Non-pigmented ciliary epithelial cell (primary cell): ENCODE measurements at places on chromosomes 12 and 14.

GRCh38 chr12:6779708-6780432 is 7.5 kb downstream of the LAG3 start:
- DNase-seq: no peak

GRCh38 chr12:18799561-18799960 is 61.6 kb downstream of the CAPZA3 start:
- DNase-seq: peak; percentile 3

GRCh38 chr14:97931273-97931672 is 1134.1 kb downstream of the VRK1 start:
- no peak for DNase-seq

DNA sequence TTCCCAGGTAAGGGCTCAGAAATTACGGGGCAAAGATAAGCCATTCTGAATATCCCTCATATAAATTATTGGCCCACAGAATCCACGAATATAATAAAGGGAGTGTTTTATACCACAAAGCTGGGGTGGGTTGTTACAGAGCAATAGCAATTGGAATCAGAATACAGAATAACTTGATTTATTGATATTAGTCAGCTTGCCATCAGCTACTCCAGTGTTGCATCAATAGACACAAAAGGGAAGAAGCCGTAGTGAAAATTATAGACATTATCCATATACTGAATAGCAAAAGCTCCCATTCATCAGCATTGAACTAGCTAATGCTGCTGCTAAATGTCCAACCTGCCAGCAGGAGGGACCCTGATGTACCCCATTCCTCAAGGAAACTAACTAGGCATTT is 18.3 kb downstream of the MDGA2 start:
- no peak for DNase-seq

- no peak for DNase-seq
Measured at GRCh38 chr14:51430079-51430478, 190.0 kb downstream of the TMX1 start.

GRCh38 chr12:86435053-86435452 is 178.9 kb upstream of the MGAT4C start:
- DNase-seq: no peak

- no peak for DNase-seq
Measured at GRCh38 chr14:104545942-104546501, 33.5 kb upstream of the C14orf180 start.

DNA sequence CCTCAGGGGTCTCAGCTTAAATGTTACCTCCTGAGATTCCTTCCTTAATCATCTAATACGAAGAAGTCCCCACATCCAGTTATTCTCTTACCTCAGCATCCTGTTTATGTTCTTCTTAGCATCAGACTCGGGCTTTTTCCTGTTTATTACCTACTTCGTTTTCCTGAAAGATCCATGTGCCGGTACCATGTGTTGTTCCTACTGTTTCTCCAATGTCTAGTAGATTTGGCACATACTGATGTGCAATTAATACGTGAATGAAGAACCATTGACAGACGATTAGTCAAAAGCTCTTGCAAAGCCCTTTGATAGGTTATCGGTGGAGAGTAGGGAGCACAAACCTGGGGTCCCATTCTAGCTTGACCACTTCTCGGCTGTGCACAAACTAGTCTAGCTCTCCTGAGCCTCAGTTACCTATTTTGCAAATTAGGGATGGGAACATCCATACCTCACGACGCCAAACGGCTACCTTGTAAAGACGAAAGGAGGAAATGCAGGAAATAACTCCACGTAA is 735 bp upstream of the MAPKAPK5 start:
- no peak for DNase-seq

DNA sequence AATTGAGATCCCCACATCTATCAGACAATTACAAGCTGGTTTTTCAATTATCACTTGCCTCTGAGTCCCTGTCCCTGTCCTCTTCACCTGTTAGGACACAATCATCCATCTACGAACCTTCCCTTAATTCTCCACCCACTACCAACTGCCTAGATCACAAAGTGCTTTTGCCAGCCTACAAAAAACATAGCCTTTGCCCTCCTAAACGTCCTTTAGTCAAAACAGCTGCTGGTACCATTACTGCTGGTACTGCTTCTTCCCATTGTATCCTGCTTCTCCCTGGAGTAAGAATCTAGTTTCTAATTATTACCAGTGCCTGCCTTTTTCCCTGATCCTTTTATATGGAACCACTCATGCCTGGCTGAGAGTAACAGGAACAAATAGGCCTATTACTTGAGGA is 82.1 kb downstream of the CPNE8 start:
- no peak for DNase-seq

DNA sequence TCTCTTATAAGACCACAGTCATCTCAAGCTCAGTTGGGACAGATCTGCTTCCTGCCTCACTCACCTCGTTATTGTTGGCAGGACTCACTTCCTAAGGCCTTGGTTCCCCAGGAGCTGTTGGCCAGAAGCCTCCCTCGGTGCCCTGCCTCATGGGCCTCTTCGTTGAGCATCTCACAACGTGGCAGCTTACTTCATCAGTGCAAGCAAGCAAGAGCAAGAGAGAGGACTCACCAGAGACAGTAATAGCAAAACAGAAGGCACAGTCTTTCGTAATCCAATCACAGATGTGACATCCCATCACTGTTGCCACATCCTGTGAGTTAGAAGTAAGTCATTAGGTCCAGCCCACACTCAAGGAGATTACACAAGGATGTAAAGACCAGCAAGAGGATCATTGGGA is 5.1 kb upstream of the NUMB start:
- peak; percentile 89 for DNase-seq

DNA sequence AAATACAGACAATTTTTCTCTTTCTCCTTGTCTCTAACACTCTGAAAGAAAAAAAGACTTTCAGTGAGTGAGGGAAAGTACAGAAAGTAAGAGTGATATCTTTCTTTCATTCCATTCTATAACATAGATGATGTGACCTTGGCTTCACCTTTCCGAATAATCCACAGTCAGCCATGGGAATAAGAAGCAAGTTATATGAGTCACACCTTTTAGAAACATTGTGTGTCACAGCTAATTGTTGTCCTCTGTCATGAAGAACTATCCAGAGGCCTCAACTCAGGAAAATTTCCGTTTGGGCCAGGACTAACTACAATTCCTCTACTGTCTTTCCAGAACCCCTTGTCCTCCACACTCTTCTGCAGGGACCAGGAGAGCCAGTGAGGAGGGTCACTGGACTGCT is 209.7 kb upstream of the FAR2 start:
- no peak for DNase-seq

DNA sequence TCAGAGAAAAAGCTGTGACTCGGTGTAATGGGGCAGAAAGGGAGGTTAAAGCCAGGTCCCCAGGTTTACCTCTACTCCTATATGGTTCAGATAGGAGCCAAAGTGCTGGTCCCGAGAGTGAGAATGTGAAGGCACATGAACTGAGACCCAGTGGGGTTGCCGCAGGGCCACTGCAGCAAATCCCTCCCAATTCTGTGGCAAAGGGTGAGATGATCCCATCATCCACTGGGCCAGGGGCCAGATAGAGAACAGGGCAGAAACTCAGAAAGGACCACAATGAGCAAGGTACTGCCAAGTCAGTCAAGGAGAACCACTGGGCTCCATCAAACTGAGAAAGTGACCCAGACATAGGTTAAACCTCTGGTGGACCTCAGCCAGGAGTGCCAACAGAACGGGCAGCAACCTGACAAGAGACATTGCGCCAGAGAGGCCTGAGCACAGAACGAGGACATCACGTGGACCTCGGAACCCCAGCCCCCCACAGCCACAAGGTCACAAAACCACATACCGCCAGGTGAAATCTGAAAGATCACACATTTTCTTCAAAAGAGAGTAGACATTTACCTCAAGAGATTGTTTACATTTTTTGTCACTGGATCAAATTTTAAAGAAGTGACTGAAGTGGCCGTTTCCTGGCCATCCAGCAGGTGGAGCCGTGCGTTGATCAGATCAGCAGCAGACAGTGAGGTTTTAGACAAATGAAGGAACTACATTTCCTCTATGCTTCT is 20.5 kb upstream of the ITPR2 start:
- no peak for DNase-seq

DNA sequence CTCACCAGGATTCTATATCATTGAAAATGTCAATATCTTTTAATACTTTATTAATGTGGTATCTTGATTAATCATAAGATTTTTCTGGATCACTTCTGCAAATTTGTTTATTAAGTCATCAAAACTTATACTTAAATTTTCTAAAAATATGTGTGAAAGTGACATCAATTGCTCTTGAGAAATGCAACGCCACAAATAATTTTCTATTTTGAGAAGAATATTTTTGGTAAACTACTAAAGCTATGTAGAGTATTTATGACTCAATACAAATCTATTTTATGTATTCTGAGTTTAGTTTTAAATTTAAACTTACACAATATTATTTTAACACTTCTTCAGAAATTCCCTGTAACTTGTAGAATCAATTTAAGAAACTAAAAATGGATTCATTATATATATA is 263.3 kb downstream of the RASSF9 start:
- no peak for DNase-seq

- no peak for DNase-seq
Measured at GRCh38 chr14:35875296-35875695, 49.2 kb downstream of the BRMS1L start.

DNA sequence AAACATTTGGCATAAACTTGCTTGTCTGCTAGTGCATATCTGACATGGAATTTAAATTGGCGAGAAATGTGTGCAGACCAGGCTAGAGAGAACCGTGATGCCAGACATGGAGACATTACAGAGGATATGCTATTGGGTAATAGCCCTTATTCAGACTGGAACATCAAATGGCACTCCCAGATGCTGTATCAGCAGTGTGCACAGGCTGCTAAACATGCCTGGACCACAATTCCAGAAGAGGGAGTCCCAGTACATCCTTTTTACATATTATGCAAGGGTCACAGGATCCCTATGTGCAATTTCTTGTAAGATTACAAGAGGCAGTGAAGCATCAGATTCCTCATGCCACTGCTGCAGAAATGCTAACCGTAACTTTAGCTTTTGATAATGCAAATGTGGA is 354.5 kb upstream of the FOXG1 start:
- no peak for DNase-seq

DNA sequence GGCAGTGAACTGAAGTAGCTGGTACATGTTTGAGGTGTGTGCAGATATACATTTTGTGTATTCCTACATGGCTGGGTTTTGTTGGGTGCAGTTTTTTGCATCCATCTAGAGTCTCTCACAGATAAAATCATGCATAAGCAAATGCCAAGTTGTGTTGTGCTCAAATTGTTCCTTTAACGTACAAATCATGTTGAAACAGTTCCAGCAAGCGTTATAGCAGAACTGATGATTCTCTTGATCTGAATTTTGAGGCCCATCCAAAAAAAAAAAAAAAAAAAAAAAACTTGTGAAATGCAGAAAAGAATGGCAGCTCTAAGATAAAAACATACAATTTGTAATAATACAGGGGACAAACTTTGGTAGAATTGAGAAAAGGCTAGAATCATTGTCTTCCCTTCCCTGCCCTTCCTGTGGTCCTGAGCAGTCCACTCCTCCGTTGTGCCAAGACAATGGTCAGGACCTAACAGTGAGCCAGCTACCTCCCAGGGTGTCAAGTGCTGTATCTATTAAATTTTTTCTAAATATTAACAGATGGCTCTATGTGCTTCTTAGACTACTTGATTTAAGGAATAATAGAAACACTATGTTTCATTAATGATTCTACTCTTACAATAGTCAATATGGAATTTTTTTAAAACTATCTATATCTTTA is 122.1 kb downstream of the PLEKHA5 start:
- DNase-seq: no peak

DNA sequence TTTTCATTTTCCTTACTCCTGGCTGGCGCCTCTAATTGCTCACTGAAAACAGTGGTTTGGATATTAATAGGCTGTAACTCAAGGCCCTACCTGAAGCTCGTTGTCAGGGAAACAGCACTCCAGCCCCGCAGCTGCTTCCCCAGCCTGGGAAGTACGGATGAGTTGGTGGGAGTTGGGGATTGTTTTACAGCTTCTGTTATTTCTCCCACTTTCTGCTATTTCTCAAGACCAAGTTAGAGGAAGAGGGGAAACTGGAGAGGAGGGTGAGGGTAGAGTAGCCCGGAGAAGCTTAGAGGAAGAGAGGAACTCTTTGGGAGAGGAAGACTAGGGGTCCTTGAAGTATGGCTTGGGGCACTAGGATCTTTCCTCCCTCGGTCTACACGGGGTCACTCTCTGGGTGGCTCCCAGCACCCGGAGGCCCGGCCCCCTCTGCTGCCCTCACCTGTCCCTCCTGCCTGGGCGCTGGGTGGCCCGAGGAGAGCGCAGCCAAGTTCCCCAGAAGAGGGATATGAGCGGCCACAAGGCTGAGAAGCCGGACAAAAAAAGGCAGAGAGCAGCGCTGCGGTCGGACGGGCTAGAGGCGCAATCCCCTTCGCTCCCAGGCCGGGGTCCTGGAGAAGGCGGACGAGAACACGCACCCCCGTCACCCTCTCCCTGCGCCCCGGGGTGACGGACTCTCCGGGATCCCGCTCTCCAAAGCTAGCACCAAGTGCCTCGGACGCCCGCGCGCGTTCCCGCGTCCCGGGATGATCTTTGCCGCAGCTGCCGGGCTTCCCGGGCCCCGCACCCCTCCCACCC is 671 bp downstream of the SPTB start:
- no peak for DNase-seq

DNA sequence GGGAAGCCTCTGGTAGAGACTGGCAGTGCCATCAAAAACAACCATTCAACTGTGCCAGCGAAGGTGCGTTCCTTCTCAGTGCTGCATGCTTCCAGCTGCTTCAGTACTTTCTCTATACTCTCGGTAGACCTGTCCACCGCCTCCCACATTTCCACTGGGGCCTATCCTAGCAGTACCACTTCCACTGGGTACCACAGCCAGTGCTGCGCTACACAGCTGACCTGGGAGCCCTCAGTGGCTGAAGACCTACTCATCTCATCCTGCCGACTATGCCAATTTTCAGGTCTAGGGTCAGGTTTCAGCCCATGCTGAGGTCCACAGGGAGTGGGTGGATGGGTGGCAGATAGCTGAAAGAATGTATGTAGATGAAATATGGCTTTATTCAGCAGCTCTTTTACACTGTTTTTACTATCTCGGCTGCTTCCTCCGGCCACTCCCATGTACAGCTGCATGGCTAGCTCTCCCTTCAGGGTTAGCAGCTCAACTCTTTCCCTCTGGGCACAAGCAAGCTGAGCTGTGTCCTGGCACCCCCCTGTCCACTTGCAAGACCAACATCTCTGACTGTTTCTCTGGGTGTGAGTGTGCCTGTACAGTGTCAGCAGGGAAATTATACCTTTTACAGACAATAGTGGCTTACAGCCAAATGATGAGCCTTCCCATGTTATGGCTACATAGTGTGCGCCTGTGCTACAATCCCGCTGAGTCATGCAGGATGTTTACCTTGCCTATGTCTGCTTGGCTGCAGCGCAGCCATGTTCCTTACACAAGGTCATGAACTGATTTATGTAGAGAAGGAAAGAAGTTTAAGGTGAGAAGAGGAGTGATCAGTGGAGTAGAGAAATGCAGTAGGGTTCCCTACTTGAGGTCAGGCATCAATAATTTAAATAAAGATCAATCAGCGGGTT is 125.7 kb upstream of the DDHD1 start:
- DNase-seq: peak; percentile 70
